Nucleus accumbens (tissue), 56 donors: ENCODE measurements at places on chromosomes 4 and X.

DNA sequence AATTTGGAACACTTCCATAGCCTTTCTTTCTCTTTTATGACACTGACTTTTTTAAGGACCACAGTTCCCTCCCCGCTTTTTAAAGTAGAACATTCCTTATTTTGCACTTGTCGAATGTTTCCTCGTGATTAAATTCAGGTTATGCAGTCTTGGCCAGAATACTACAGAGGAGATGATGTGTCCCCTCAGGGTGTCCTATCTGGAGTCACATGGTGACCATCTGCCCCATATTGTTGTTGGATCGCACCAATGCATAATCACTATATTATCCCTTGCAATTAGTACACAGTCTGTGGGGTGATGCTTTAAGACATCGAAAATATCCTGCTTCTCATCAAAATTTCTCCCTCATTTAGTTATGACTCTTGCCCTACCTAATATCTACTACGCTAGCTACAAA lies 27.4 kb downstream of the WDFY3 start:
- no peak for DNase-seq

GRCh38 chr4:176592976-176593670 lies 199.6 kb downstream of the VEGFC start:
- DNase-seq, result no peak

- no peak for DNase-seq
Observed at GRCh38 chr4:166658585-166658984, 575.7 kb downstream of the SPOCK3 start.

DNA sequence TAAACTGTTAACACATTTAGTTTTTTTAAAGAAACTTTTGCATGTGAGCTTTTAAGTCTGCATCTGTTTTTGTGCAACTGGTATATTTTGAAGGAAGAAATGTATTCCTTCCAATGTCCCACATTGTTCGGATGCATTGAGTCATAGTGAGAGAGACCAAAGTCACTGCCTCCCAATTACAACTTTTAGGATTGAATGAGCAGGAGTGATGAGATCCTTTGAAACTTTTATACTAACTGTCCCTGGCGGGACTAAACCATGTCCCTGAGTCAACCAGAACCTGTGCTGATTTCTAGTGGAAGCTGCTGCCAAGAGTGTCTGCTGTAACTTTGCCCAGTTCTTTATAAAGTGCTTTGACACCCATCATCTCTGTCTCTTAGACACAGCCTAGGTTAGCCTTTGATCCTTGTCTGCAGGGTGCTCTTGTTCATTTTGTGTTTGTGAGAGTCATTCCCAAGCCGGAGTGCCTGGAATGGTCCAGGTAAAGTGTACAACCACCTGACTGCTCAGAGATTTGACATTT lies 122.7 kb downstream of the ZNF518B start:
- DNase-seq, result no peak

GRCh38 chr4:47462799-47463234 lies 685 bp downstream of the COMMD8 start:
- no peak for DNase-seq

- no peak for DNase-seq
Observed at GRCh38 chrX:131955099-131955777, 67.9 kb upstream of the STK26 start.
